ENCODE measurements at places on chromosomes 3 and 15.

DNA sequence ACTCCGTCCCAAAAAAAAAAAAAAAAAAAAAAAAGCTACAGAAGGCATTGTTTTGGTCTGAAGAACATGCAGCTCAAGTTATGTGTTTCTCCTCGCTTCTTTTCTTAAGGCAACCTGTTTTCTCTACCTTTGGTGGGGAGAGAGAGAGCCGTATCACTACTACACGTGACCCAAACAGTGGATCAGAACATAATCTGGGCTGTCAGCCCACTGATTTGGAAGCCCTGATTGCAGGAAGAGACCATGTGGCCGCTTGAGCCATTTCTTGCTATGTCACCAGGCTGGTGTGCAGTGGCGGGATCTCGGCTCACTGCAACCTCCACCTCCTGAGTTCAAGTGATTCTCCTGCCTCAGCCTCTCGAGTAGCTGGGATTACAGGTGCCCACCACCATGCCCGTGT is 69.8 kb downstream of the ABTB1 start:
- H3K27ac ChIP-seq = peak overlapping the region; percentile 16
- H3K36me3 ChIP-seq = no peaks in the 10 kb centered on the region
- no peak overlapping the region for H3K4me3 ChIP-seq

DNA sequence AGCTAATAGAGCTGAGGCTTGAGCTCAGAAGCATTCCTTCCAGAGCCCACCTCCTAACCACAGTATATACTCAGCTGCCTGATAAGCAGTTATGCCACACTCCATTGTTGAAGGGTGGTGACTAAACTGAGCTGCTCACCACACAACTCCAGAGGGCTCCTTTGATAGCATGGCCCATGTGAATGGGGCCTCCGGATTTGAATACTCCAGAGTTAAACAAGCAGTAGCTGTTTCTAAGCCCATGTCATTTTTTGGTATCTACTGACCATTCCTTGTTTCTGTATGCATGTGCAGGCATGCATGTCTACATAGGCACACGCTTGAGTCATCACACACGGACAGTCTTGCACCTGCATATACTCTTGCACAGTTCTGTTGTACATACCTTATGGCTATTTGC is 28.9 kb downstream of the IGSF10 start:
- no peaks in the 10 kb centered on the region for H3K4me1 ChIP-seq
- no peaks in the 10 kb centered on the region for H3K36me3 ChIP-seq
- no peaks in the 10 kb centered on the region for H3K27me3 ChIP-seq
- H3K27ac ChIP-seq = no peak overlapping the region

DNA sequence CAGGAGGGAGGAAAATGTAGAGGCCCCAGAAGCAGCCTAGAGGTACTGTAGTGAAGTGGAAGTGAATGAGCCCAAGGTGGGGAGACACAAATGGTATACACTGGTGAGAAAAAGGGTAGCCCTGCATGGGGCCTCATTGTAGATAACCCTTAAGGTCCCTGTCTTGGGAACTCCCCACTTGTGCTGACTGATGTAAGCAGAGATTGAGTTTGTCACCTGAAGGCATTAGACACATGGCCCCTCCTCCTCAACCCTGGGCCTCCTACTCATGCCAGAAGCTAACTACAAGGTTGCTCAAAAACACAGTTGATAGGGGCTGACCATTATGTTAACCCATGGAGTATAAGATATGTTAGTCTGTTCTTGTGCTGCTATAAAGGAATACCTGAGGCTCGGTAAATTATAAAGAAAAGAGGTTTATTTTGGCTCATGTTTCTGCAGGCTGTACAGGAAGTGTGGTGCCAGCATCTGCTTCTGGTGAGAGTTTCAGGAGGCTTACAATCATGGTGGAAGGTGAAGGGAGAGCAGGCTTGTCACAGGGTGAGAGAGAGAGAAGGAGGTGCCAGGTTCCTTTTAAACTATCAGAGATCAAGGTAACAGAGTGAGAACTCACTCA is 84.6 kb upstream of the RNU6-1 start:
- no peaks in the 10 kb centered on the region for H3K36me3 ChIP-seq
- H3K4me1 ChIP-seq = peaks cover 4% of the 10 kb centered on the region
- no peak overlapping the region for H3K4me3 ChIP-seq
- no peaks in the 10 kb centered on the region for H3K27me3 ChIP-seq

DNA sequence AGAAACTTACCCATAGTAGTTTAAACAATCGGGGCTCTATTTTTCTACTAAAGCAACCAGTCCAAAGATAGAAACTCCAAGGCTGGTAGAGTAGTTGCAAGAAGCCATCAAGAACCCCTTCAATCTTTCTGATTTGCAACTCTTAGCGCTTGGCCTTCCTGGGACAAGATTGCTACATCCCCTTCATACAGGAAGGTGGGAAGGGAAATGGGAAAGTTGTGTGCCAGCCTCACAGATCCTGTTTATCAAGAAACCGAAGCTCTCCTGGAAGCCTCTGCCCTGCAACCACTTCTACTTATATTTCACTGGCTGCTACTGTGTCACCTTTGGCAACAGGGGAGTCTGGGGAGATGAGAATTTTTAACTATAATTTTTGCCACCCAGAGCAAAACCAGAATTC is 46.2 kb downstream of the OSBPL10 start:
- no peak overlapping the region for H3K27ac ChIP-seq
- no peaks in the 10 kb centered on the region for H3K36me3 ChIP-seq

DNA sequence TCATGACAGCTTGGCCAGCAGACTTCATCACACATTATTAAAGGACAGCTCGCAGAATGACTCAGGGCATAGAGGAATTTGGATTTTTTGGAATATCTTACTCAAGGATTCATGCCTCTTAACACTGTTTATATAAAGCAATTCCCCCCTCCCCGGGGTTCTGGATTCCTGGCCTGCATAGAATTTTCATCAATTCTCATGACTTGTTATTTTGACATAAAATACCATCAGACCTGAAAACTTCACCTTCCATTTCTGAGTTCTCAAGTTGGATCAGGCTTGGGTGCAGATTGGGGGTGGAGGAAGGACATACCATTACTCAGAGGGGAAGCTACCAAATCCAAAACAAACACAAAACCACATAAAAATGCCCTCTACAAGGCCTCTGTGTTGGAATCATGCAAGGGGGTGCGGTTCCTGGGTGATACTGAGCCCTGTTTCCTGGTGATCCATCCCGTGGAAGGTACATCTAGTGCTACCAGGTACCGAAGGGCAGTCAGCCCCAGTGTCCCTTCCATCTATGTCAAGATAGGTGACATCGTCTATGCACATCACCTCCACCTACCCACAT is 95.3 kb downstream of the DAPK2 start:
- H3K4me1 ChIP-seq = peaks cover 4% of the 10 kb centered on the region
- H3K27ac ChIP-seq = peak overlapping the region; percentile 8
- no peaks in the 10 kb centered on the region for H3K36me3 ChIP-seq
- no peak overlapping the region for H3K4me3 ChIP-seq

- DNase-seq = no peak
- peaks cover 42% of the 10 kb centered on the region for H3K4me1 ChIP-seq
- H3K36me3 ChIP-seq = no peaks in the 10 kb centered on the region
- no peaks in the 10 kb centered on the region for H3K27me3 ChIP-seq
These were observed 87.0 kb downstream of the SMAD3 start for GRCh38 chr15:67152429-67152828.

- no peak overlapping the region for H3K4me3 ChIP-seq
- no peaks in the 10 kb centered on the region for H3K27me3 ChIP-seq
- peaks cover 5% of the 10 kb centered on the region for H3K4me1 ChIP-seq
- H3K36me3 ChIP-seq = no peaks in the 10 kb centered on the region
- H3K27ac ChIP-seq = no peak overlapping the region
- no peak for DNase-seq
These were observed 28.6 kb upstream of the SPATA12 start for GRCh38 chr3:57031631-57032541.

DNA sequence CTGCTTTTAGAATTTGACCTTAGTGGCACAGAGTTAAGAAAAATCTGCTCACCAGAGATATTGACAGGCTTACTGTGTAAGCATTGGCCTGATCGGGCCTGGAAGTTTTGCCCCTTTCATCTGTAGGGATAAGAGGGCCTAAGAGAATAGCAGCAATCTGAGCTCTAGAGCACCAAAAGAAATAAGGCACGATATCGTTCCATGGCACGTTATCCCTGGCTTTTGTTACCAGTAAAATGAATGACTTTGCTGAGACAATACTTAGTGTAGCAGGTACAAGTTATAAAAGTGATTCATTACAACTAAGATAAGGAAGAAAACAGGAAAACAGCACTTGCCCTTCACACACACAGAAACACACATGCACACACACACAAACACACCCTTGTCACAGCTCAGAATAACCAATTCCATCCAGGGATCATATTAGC is 5.0 kb downstream of the THBS1 start:
- no peak overlapping the region for H3K4me3 ChIP-seq
- no peak for DNase-seq
- peaks cover 89% of the 10 kb centered on the region for H3K36me3 ChIP-seq
- H3K27ac ChIP-seq = no peak overlapping the region
- H3K4me1 ChIP-seq = peaks cover 42% of the 10 kb centered on the region

DNA sequence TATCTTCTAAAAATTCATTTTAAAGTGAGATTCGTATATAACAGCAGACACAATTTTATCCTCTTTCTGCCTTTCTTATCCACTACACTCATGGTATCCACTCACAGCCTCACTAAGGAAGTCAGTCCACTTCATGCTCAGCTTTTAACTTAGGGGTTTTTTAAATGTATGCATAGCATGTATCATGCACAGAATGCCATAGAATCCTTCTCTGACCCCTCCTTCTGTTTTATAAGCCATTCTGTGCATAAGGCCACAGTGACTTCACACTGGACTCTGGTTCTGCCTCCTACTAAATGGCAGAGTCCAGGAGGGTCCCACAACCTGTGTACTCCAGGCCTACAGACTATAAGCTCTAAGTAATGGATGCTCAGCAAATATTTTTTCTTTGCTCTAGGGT is 129.2 kb downstream of the ATG7 start:
- no peak overlapping the region for H3K4me3 ChIP-seq
- peaks cover 13% of the 10 kb centered on the region for H3K36me3 ChIP-seq
- H3K27ac ChIP-seq = no peak overlapping the region
- no peak for DNase-seq
- H3K4me1 ChIP-seq = no peaks in the 10 kb centered on the region
- H3K27me3 ChIP-seq = no peaks in the 10 kb centered on the region

- no peak overlapping the region for H3K4me3 ChIP-seq
- H3K27ac ChIP-seq = no peak overlapping the region
- peaks cover 6% of the 10 kb centered on the region for H3K4me1 ChIP-seq
These were observed 27.3 kb downstream of the PDZRN3 start for GRCh38 chr3:73597476-73597875.

DNA sequence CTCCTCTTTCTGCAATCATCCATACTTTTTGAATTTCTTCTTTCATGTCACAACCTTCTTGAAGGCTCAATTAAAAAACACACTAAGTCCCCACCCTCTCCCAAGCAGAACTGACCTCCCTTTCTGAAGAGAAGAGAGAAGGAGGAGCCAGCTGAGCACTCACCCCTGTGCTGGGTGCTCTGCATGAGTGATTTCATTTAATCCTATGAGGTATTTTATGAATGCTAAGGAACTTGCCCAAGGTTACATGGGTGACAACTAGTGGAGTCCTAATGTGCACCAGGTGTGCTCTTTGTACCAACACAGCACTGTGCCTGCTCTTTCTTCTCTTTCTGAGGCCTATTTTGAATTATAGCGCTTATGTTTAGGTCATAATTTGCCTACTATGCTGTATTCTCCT is 135.6 kb downstream of the DUT start:
- H3K36me3 ChIP-seq = peaks cover 50% of the 10 kb centered on the region
- H3K4me3 ChIP-seq = no peak overlapping the region
- no peak for DNase-seq
- no peak overlapping the region for H3K27ac ChIP-seq

DNA sequence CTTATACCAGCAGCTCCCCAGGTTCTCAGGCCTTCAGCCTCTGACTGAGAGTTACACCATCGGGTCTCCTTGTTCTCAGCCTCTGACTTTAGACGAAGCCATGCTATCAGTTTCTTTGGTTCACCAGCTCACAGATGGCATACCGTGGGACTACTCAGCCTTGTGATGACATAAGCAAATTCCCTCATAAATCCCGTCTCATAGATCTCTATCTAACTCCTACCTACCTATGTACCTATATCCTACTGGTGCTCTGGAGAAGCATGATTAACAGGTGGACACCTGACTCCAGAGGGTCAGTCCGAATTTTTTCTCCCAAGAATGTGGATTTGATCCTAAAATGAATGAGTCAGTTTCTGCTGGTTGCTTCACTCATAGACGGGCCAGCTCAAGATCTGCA is 59.1 kb upstream of the CDV3 start:
- no peak for DNase-seq
- H3K4me3 ChIP-seq = no peak overlapping the region
- H3K27ac ChIP-seq = no peak overlapping the region

GRCh38 chr3:183098536-183099025 is 715 bp downstream of the MCCC1 start:
- H3K4me1 ChIP-seq = peaks cover 27% of the 10 kb centered on the region
- H3K27me3 ChIP-seq = no peaks in the 10 kb centered on the region
- H3K36me3 ChIP-seq = peaks cover 7% of the 10 kb centered on the region
- DNase-seq = no peak

DNA sequence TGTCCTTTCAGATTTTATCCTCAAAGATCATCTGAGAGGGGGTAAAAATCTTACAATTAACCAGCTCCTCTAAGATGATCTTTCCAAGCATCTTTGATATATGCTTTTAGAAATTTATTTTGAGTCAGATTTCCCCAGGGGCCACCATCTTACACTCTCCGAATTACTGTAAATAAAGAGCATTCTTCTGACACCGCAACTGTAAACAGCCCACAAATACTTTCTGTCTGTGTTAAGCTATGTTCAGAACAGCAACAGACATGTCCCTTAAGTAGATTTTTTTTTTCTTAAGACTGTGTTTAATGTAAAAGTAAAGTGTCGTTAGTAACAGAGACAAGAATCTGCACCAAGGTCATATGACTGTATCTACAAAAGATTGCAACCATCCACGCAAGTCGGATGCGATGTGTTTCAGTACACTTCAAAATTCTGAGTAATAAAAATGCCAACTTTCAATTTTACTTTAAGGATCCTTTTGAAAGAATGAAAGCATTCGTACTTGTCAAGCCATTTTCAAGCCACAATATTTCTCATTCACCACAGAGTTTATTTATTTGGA is 159.0 kb upstream of the KCNH8 start:
- H3K4me1 ChIP-seq = no peaks in the 10 kb centered on the region
- no peaks in the 10 kb centered on the region for H3K36me3 ChIP-seq
- no peaks in the 10 kb centered on the region for H3K27me3 ChIP-seq
- no peak overlapping the region for H3K27ac ChIP-seq
- no peak overlapping the region for H3K4me3 ChIP-seq

Measured in lower lobe of right lung (tissue), 2 donors.